ENCODE measurements at places on chromosomes 12 and 14.

GRCh38 chr14:63046339-63047268 lies 1.3 kb upstream of the KCNH5 start:
- no peak for DNase-seq

- peak; percentile 33 for DNase-seq
Measured at GRCh38 chr12:11581179-11581755, 68.2 kb upstream of the ETV6 start.

DNA sequence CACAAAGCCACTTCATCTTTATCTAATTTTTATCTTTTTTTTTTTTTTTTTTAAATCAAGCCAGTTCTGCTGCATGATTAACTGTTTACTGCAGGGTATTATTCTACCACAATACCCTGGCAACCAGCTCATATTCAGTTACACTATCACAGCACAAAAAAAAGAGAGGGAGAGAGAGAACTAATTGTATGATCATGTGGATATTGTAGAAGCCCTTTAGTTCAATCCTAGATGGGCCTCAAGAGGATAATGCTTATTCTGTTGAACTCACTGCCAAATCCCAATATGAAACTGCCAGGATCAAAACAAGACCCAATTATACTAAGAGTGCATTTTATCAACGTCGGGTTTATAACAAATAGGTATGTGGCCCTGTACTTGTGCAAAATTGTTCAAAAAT lies 51.5 kb downstream of the MED13L start:
- DNase-seq, result no peak

DNA sequence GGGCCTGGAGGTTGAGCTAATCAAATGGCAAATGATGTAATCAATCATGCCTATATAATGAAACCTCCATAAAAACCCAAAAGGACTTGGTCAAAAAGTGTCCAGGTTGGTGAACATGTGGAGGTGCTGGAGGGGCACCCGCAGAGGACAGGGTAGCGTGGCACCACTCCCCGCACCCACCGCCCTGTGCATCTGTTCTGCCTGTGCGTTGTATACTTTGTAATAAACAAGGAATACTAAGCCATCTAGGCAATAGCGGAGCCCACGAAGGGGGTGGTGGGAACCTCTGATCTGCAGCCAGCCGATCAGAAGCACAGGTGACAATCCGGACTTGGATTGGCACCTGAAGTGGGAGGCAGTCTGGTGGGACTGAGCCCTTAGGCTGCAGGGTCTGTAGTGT lies 75.8 kb upstream of the GPR68 start:
- DNase-seq, result no peak

DNA sequence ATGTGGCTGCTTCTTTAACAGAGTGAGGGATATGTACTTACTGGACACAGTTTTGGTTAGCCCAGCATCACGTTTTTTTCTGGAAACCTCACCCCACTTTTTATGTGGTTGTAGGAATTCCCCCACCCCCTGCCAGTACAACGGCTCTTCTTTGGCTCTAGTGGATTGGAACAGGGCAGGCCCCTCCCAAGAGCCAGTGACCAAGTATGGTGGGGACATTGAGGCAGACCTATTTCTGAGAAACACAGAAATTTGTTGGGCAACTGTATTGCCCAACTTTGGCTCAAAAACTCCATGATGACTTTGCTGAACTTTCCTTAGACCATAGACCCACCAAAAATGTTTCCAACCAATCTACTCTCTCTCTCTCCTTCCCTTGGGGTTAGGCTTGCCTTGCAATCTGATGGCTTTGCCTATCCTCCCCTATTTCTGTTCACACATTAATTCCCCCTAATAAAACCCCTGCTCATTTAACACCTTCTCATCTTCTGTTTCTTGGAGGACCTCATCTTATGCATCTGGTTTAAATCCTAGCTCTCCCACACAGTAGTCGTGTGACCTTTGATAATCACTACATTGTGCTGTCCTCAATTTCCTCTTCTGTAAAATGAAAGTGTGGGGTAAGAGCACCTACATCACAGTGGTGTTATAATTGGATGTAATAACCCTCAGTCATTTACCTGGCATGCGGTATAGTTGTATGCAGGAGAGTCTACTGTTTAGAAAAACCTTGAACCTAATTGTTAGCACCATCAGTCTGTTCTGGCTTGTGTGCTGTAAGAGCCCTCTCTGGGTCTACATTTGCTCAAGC lies 71.7 kb downstream of the IGF1 start:
- DNase-seq, result no peak

DNA sequence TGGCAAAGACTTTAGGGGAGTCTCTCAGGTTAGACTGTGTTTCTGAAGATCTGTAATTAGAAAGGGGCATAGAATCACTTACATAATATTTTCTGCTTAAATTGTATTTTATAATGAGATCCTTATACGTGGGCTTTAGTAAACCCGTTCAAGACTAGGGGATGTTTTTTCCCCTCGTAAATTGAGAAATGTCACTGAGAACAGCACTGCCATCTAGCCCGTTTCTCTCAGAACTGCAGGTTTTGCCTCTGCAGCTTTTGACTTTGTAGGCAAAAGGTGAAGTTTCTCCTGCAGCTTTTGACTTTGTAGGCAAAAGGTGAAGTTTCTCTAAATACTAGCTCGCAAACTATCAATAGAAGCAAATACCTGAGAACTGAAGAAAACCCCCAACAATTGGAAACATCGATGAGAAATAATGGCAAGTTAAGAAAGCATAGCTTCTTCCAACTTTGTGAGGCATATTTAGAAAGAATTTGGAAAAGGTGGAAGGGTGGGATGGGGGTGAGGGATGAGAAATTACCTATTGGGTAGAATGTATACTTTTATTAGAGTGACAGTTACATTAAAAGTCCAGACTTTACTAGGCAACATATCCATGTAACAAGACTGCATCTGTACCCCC lies 9.9 kb upstream of the ASPG start:
- DNase-seq, result no peak

DNA sequence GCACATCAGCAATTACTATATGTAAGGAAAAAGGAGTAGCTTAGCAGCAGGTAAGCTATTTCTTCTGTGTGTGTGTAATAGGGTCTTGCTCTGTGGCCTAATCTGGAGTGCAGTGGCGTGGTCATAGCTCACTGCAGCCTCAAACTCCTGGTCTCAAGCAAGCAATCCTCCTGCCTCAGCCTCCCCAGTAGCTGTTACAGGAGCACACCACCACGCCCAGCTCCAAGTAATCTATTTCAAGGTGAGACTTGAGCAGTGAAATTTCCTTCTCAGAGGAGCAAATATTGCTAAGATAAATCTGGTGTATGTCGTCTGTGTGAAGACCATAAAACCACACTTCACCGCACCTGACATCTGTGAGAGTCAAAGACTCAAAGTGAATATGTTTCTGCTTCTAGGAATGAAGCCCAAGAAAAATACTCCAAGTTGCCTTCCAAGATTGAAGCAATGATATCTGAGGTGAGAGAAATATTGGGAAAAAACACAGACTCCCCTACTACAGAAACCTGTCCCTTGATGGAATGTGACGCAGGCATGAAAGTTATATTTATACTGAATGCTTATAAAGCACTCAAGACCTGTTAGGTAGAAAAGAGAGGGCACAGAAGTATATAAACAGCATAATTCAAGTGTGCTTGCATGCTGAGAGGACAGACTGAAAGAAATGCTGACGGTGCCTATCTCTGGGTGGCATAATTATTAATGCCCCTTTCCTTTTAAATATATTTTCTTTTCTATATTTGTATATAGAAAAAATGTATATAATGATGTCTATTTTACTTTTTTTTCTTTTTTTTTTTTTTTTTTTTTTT lies 2.5 kb upstream of the SELPLG start:
- no peak for DNase-seq

- no peak for DNase-seq
Measured at GRCh38 chr12:38823738-38824137, 81.7 kb downstream of the CPNE8 start.

DNA sequence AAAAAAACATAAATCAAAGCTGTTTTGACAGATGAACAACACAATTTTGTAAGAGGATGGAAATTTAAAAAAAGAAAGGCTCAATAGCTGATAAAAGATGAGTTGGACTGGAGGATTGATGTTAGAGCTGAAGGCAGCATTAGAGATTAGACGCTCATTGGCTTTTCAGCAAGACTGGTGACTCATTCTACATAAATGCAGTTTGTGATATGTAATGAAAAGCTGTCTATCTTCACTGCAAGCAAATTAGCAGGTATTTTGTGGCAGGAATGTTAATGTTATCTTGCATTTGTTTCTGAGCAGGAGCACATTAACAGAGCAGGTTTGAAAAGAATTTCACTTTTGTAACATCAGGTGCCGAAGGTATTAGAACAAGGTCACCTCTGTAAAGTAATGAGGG lies 442.7 kb upstream of the NOVA1 start:
- DNase-seq, result no peak

- DNase-seq, result no peak
Measured at GRCh38 chr14:23436327-23437132, 1.1 kb upstream of the MYH7 start.

DNA sequence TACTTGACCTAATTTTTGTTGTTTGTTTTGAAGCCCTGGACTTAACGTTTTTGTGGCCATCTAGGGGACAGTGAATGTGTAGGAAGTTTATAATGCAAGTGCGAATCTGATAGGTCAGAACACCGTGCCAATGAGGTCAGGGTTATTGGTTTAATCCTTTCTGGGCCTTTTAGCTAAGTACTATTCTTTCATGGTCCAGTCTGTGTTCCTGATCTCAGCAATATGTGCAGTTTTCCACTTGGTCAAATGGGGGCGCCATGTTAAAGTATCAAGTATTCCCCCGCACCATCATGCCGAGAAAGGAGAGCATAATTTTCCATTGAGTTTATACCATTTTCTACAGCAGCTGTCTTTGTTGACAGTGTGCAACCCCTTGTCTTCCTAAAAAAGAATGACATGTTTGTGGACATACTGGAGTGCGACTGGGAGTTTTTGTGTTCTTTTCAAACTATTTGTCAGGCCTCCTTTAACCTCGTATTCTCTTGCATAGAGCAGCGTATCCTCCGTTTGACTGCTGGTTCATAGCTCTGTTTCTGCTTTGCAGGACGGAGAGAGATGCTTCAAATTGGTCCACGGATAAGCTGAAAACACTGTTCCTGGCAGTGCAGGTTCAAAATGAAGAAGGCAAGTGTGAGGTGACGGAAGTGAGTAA lies 1.3 kb downstream of the AHSA1 start:
- DNase-seq, result peak; percentile 30

Measured in stimulated activated CD4-positive, alpha-beta T cell treated with anti-CD3 and anti-CD28 coated beads, TNF-alpha, amount 100 ng/mL, for 1 hour (primary cell).